ENCODE measurements at places on chromosomes 2 and 18. TPM values are rescaled to one million over a fixed set of nuclear protein-coding genes. Genes with fewer than 3 reads are reported as not detected.

Gene G6PC2
- not detected for total RNA-seq

Gene BUB1
- total RNA-seq, result 16.7 TPM

Gene LRATD1
- total RNA-seq, result 27.8 TPM

- no peak for DNase-seq
Measured at GRCh38 chr2:118529908-118530599, 317.4 kb downstream of the EN1 start.

DNA sequence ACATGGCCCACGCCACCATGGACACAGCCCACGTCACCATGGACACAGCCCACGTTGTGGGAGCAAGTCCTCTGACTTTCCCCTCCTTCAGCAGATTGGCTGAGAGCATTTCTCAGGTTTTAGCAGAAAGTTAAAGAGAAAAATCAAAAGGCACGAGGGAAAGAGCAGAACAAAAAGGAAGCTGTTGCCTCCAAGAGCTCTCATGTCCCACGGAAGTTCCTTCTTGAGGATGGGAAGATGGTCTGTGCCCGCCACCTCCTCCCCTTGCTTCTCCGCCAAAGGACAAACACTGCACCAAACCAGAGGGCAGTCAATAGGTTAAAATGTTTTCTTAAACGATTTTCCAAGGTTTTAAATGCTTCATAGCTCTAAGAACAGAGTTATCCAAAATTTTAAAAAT lies 148.4 kb downstream of the HDAC4 start:
- no peak for DNase-seq

DNA sequence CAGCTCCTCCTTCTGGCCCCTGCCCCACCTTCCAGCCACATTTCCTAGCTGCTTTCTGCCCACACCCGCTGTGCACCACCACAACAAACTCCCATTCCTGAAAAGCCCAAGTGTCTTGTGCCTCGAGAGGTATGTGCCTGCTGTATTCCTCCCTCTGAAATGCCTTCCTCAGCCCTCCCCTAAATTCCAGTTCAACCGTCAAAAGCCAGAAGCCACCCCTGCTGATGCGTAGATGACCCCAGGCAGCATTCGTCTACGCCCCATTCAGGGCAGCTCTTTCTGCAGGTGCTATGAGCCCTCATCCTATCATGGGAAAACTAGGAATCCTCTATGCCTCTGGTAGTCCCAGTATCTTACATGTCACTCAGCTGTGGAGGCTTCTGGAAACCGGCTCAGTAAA lies 71.7 kb downstream of the DNMT3A start:
- DNase-seq, result no peak

- DNase-seq, result no peak
Measured at GRCh38 chr2:138536740-138537139, 35.2 kb downstream of the SPOPL start.

DNA sequence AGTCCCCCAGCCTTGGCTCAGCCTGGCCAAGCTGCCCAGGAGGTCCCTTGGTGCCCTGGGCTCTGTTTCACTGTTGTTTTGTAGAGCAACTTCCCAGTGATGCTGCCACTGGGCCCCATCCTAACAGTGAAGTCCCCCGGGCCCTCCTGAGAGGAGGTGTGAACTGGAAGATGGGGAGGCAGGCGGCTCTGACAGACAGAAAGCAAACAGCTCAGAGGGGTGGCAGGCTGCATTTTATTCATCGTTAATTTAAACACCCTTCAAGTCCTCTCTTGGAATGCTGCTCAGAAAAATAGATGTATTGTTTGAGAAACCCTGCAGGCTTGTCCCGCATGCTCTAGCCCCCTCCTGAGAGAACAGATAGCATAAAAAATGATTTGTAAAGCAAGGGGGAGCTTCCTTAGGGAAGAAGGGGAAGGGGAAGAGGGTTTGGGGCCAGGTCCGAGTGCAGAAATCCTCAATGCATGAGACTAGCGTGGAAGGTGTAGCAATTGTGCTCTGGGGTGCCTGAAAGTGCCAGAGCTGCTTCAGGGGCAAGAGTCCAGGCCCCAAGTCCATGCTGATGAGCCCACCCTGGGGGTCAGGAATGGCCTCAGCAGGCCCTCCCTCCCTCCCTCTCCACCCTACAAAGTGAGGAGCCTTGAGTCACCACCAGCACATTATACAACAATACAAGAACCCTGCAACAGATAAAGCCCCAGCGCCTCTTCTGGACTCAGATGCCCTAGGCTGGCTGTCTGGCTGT lies 113.6 kb downstream of the MSH2 start:
- no peak for DNase-seq

Measured in skin of body (tissue), 3 donors.